ENCODE measurements at places on chromosomes 3 and 15. TPM values are rescaled to one million over a fixed set of nuclear protein-coding genes. Genes with fewer than 3 reads are reported as not detected.

Gene IL5RA
- not detected for total RNA-seq

Gene XIRP1
- total RNA-seq, result not detected

Gene EAF1
- total RNA-seq, result 15.4 TPM

Gene SSR3
- total RNA-seq, result 101 TPM

Gene DYNC1LI1
- 31.0 TPM for total RNA-seq

Gene MESP2
- total RNA-seq, result 2.0 TPM

Gene C3orf80
- total RNA-seq, result not detected

Gene C3orf20
- total RNA-seq, result not detected

Gene DPPA4
- total RNA-seq, result not detected

Gene TAGLN3
- total RNA-seq, result not detected

Gene CYP1A2
- not detected for total RNA-seq

Gene ALDH1A2
- 2.7 TPM for total RNA-seq

Gene LDHAL6B
- not detected for total RNA-seq

Gene RLBP1
- total RNA-seq, result not detected

Gene GOLIM4
- 29.1 TPM for total RNA-seq

Gene APBA2
- 31.2 TPM for total RNA-seq

Gene TGM5
- not detected for total RNA-seq

Gene STRA6
- 13.1 TPM for total RNA-seq

Gene TMCO5A
- total RNA-seq, result not detected

Gene ZNF774
- total RNA-seq, result 0.91 TPM

Gene MYO5A
- total RNA-seq, result 19.0 TPM

Gene AQP9
- not detected for total RNA-seq

Gene FBXO40
- total RNA-seq, result not detected

Gene DMXL2
- total RNA-seq, result 14.9 TPM

Gene SLC24A5
- total RNA-seq, result not detected

Gene CDHR4
- total RNA-seq, result not detected

Gene GPR62
- total RNA-seq, result 0.08 TPM

Gene CADPS
- 1.9 TPM for total RNA-seq

Gene SEMA5B
- not detected for total RNA-seq

Gene IGSF10
- 3.7 TPM for total RNA-seq
